NCI-H2081 treated with DMSO at 0.1 percent for 48 hours (cell line): ENCODE measurements at places on chromosomes 4 and X.

- DNase-seq = no peak
These were observed 137.8 kb downstream of the CEP135 start for GRCh38 chr4:56086561-56086960.

DNA sequence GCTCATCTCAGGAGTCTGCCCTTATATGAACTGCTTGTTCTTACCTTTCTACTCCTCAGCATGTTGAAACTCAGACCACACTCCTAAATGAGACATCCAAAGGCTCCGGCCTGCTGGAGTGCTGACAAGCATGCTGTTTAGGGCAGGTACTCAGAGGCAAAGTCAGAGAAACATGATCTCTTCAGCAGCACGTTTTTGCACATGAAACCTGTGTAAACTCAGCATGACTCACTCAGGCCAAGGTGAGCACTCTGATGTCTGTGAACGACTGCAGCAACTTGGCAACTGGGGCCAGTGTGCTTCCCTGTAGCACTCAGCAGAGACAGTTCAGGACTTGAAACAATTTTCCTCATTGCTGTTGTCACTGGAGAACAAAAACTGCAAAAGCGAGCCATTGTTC lies 109.6 kb downstream of the PACRGL start:
- no peak for DNase-seq

DNA sequence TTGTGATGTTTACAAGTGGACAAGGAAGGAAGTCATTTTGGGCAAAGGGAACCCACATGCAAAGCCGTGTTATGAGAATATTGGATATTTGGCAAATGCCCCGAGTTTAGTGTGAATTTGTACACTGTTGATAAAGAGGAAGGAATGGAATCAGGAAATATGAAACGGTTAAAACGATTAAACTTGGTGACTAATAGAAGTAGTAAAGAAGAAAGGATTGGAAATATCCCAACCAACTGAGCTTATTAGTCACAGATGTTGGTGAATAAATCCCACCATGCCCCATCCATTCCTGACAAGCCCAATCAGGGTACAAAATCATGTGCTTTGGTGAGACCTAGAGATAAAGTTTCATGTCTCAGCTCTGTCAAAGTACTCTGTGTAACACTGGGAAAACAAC lies 22.0 kb downstream of the ARHGAP24 start:
- DNase-seq = no peak

DNA sequence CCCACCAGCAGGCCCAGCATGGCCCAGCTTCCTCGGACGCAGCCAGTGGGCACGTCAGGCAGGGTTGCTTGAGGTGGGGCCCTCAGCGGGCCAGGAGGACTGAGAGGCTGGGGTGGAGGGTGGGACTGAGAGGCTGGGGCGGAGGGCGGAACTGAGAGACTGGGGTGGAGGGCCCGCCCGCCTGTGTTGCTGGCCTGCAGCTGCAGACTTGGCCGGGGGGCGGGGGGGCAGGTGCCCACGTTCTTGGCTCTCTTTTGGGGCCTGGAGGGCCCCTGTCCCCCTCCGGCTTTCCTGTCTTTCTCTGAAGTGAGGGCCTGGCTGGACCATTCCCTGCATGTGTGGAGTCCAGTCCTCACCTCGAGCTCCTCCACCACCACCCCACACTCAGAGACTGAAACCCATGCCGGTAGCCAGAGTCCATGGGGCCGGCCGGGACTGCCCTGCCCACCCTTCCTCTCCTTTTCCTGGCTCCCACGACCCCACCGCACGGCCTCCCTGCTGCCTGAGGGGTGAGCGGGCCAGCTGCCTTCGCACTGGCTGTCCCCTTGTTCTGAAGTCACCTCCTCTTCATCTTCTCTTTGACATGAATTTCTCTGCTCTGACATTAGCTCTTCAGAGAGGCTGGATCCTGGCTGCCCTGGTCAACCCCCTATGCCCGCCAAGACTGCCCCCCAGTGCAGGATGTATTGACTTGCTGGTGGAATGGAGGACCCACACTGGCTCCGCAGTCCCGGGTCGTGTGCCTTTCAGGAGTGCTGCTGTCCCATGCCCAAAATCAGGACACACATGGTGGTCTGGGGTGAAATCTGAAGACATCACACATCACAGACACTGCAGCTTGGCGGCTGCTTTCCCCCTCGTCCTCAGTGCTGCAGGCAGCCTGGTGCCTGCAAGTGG lies 10.1 kb upstream of the NKX1-1 start:
- DNase-seq = no peak

DNA sequence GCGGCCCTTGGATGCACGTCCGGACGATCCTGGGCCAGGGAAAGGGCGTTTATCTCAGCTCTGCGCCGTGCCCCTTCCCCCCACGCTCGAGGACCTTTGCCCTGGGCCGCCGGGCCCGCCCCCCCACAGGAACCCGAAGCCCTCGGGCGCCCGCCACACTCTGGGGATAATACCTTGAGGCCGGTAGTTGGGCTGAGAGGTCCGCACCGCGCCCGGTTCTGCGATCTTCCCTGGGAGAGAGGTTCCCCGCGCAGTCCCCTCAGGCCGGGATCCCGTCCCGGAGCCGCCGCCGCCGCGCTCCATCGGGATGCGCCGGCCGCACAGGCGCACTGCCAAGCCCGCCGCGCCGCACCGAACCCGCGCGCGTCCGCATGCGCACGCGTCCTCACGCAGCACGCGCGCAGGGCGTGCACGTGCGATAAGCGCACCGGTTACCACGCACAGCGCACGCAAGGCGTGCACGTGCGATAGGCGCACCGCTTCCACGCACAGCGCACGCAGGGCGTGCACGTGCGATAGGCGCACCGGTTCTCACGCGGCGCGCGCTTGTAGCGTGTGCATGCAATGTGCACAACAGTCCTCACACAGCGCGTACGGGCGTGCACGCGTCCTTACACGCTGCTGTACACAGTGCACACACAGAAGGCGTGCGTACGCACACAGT lies at the start of gene MAP7D2:
TSS of gene MAP7D2 (minus strand) at position 331 of the 664 bp plus-strand sequence. CDS start at position 303, 28 bp downstream.
- DNase-seq = no peak

DNA sequence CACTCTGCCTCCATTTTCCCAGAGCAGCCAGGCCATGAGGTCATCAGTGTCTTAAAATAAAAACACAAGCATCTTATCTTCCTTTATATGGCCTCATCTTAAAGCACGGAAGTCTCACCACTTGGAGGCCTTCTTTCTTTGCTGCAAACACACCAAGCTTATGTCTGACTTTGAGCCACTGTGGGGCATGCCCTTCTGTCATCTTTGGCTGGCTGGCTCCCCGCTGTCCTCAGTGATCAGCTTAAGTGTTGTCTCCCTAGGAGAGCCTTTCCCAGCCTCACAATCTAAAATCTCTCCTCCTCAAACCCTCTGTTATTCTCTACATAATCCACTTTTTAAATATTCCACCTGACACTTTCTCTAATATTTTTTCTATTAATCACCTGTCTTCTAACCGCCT lies 191.6 kb upstream of the TTC29 start:
- DNase-seq = no peak

DNA sequence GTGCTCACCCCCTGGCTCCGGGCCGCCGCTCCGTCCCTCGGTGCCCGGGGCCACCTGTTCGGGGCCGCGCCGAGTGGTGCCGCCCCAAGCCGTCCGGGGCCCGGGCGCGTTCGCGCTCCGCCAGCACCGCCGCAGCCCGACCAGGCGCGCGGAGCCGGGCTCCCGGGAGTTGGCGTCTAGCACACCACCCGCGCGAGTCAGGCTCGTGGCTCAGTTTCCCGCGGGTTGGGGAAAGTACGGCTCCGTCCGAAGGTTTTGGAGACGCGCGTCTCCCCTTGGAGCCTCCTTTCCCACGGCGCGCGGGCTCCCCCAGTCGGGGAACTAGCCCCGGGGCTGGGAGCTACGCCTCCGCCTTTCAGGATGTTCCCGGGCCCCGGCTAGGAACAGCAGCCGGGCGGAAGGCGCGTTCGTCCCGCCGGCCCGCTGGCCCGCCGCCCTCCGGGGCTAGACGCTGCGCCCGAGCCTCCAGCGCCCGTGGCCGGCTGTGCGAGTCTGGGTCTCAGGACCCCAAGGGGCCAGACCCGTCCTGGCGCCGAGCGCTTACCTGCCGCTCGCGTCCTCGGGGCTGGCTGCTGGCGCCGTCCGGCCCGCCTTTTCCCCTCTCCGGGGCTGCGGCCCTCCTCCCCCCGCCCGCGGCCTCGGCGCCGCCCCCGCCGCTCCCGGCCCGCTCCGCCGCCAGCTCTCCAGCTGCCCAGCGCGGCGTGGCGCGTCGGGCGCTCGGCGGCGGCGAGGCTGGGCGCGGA lies at the start of gene ADGRG2:
TSS of gene ADGRG2 (minus strand) at position 571 of the 743 bp plus-strand sequence. CDS start 53,634 bp downstream, outside the sequence.
- DNase-seq = no peak

DNA sequence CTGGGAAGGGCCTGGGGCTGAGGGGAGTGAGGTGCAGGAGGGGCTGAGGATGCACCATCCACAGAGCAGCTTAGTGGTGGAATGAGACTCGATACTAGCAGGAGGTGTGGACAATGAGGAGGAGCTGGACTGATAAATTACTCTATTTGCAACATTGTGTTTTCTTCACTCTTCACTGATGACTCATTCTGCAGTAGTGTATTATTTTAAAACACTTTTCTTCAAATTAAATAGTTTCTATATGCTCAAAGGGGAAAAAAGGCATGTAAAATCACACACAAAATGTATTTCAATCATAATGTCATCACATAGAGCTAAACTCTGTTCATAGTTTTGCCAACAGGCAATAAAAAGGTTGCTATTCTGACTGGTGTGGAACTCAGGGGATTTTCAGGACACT lies 467.0 kb upstream of the CTSO start:
- no peak for DNase-seq

DNA sequence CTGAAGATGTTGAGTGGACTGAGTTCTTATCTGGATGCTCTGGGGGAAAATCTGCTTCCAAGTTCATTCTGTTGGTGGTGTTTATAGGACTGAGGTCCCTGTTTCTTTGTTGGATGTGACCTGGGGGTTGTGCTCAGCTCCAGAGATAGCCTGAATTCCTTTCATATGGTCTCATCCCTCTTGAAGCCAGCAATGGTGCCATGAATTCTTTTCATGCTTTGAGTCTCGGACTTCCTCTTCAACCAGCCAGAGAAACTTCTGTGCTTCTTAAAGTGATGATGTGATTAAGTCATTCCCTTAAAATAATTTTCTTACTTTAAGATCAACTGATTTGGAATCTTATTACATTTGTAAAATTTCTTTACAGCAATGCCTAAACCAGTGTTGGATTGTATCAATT lies 233.8 kb upstream of the UGT8 start:
- no peak for DNase-seq

DNA sequence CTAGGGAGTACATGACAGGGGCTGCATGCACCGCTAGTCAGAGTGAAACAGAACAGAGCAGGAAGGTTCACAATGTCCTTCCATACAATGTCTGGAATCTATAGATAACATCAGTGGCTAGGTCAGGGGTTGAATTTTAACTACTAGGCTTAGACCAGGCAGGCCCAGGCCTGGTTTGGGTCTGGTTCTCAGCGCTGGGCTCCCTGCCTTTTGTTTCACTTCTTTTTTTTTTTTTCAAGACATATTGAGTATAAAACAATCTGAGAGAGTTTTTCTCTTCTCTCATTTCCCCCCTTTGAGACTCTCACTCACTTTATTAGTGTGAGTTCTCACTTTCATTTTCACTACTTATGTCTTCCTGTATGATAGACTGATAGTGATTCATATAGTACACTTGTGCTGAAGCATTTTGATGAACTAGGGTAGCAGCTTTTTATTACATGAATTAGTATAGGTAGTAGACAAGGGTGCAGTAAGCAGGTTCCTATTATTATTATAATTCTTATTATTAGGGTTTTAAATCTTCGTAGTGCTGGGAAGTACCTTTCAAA lies 120.0 kb upstream of the ZDHHC15 start:
- DNase-seq = no peak

- DNase-seq = no peak
These were observed 1115.5 kb downstream of the NLGN4X start for GRCh38 chrX:5113128-5113527.

DNA sequence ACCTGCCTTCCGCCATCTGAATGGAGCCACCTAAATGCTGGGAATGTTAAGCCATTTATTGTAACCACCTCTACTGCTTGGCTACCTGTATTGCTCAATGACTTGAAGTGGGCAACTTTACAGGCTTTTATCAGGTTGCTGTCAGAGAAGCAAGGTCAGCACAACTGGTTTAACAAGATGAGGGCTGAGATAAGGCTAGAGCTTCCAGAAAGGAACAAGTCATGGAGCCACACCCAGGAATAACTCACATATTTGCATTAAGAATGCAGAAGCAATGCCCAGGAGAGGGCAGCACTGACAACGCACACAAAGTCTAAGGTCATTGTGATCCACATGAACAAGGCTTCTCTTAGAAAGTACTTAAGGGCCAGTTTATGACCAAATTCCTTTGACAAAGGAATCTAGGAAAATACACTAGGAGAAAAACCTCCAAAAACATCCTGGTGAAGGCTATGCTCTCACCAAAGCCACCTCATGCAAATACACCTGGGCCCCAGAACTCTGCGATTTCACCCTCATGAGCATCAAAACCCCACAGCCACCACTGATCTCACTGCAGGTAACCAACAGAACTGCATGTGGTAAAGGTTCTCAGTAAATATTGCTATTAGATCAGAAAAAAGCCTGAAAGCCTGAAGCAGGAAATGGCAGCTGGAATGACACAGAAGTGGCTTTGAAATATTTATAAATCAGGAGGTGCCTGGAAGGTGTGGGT lies 15.0 kb upstream of the STS start:
- peak; percentile 33 for DNase-seq

DNA sequence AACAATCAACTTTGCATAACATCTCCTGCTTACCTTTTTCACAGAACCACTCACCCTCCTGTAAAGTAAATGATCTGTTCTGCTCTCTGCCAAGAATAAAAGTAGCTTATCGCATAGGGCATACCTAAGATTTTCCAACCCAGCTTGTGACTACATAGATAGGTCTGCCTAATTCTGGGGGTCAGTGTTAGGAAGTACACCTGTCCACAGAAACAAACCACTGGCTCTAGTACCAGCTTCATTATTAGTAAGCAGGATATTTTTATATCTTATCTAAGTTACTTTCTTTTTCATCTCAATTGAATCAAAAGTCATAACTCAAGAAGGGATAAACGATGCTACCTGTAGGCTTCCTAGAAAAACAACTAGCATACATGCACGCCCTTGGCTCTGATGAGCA lies 23.8 kb downstream of the CXCL1 start:
- DNase-seq = no peak

GRCh38 chr4:101441446-101441845 lies 94.1 kb upstream of the PPP3CA start:
- DNase-seq = no peak

DNA sequence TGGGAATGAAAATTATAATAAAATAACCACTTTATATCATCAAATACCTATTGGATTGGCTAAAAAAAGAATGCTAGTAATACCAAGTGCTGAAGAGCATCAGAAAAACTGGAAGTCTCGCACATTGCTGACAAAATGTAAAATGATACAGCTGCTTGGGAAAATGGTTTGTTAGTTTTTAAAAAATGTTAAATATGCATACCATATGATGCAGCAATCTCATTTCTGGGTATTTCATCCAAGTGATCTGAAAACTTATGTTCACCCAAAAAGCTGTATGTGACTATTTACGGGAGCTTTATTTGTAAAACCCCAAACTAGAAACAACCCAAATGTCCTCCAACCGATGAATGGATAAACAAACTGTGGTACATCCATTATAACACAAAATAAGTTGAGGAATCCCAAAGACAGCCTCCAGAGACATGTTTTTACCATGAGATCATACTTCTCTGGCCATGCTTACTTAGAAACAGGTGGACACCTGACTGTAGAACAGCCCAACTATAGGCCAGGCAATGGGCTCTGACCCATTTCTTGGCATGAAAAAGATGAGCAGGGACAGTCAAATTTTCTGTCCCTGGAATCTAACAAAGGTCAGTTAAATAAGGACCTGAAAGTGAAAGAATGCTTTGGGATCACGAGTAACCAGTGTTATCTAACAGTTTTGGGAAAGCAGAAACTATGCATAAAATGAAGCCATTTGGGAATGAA lies 47.5 kb upstream of the FAM120C start:
- DNase-seq = no peak

- peak; percentile 3 for DNase-seq
These were observed 6.0 kb downstream of the HMGN5 start for GRCh38 chrX:81195712-81196111.
